ENCODE measurements at places on chromosomes 1 and 21.

DNA sequence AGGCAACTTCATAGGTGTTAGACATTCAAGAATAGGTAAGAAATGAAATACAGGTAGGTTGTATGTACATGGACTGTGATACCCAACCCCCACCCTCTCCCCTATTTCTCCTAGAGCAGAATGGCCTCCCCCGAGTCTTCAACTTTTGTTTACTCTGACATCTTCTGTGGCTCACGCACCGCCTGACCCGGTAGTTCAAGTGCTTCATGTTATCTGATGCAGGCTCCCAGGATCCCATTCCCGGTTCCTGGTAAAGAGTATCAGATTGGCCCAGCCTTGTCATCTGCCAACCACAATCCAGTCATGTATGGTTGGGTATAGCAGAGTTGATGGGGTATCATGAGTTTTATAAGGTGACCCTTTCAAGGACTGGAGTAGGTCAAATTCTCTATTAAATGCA, 9.1 kb downstream of the GNAI3 start:
- no peak for DNase-seq

GRCh38 chr1:24830680-24831272, 85.5 kb downstream of the CLIC4 start:
- no peak for DNase-seq

DNA sequence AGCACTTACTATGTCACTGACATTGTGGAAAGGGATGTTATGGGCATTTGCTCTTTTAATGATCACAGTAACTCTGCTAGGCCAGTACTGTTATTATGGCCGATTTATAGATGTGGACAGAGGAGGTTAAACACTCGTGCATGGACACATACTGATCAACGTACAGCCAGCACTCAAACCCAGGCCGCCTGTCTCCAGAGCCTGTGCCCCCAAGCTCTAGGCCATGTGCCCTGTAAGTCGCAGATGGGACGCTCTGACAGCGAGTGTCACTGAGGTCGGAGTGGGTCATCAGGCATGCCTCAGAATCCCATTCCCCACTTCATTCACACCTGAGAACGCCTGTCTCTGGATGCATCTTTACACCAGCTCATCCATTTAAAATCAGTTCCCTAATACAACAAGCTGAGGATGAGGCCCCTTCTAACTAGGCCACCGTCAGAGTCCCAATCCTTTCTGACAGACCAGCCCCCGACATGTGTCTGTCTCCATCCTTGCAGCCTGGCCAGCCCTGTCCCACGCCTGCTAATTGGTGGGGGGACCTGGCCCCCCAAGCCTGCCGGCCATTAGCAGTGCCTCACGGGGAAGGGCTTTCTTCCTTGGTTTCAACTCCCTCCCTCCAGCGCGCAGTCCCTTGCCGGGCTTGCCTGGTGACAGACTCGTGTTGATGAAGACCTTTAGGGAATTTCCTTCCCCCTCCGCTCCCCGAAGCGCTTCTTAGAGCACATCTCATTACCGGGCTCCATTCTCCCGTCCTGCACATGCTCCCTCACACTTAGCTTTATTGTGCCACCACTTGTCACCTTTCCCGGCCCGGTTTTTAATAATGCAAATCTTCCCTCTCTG, 436.8 kb downstream of the KIF26B start:
- no peak for DNase-seq

DNA sequence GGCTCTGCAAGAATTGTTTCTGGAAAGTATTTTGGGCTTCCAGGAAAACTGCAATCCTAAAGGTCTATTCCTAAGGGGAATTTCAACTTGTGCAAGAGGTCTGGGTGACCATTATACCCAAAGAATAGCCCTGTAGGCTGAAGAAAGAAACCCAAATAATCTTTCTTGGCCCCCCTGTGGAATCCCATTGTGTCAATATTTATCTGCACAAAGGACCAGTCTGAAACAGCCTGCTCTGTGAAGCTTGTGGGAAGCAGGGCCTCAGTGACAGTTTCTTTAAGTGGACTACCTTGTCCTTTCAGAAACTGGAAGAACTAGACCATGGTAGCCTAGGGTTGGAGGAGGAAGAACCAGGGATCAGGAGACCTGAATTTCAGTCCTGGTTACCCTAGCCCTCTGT, 58.4 kb upstream of the HSD17B7 start:
- DNase-seq = no peak
